ENCODE measurements at places on chromosomes 6 and 20.
A peak's percentile ranks its signal among the peaks of the same experiment; 100 is the strongest.

DNA sequence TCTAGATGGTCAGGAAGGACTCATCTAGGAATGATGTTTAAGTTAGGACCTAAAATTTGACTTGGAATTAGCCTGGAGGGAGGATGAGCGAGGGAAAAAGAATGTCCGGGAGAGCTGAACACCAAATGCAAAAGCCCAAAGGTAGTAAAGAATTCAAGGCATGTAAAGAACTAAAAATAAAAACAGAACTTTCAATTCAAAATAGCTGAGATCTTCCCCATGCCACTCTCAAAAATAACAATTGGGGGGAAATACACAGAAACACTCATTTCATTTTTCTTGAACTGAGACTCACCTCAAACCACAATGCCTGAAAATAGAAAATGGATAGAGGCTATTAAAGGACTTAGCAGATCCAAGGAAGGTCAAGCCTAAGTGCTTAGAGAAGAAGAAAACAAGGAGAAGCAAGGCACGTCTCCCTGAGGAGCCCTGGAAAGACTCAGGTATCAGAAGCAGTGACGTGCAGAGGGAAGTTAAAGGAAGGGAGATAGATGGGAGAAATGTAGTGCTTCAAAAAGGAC lies 10.4 kb downstream of the PXT1 start:
- DNase-seq: no peak

DNA sequence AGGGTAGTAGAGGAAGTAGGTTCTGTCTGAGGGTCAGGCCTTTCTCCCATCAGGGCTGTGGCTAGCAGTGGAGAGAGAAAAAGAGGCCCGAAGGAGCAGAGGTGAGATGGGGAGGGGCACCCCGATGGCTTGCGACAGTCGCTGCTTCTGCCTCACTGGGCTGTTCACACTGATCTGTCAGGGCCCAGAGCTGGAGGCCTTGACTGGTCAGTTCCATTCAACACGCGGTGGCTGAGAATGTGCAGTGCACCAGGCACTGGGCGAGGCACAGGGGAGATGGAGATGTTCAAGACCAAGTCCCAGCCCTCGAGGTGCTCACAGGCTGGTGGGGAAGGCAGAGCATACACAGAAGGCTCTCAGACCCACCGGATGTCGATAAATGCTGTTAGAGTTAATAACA lies 21.4 kb downstream of the SLC12A5 start:
- DNase-seq: no peak

- DNase-seq: peak; percentile 50
Measured at GRCh38 chr6:26249957-26250697, 114.9 kb upstream of the BTN3A2 start.

- DNase-seq: no peak
Measured at GRCh38 chr6:10598084-10598960, 77.2 kb downstream of the GCNT2 start.

- DNase-seq: no peak
Measured at GRCh38 chr6:35007016-35007415, 118.0 kb downstream of the ANKS1A start.

DNA sequence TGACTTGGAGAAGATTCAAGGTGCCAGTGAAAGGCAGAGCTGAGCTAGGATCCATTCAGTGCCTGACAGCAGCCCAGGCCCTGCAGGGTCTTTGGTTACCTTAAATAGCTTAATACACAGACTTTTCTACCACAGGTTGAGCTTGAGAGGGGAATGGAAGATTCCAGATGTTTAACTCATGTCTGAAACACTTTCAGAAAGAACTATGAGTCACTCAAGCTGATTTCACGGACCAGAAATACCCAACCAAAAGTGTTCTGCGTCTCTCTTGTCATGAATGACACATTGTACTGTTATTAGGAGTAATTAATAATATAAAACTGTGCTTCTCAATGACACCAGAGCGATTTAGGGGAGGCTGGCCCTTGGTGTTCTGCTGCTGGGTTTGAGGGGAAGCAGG lies 6.4 kb upstream of the PMEPA1 start:
- no peak for DNase-seq

GRCh38 chr20:46799781-46800408 lies 90.4 kb downstream of the SLC2A10 start:
- no peak for DNase-seq

DNA sequence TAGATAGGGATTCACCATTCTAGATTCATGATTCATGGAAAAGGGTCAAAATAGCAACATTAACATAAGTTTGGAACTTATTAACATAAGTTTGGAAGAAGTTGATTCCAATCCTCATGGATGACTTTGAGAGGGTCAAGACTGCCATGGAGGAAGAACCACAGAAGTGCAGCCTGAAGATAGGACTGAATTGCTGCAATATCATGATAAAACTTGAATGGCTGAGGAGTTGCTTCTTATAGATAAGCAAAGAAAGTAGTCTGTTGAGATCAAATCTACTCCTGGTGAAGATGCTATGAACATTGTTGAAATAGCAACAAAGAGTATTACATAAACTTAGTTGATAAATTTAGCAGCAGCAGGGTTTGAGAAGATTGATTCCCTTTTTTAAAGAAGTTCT lies 62.2 kb downstream of the GMDS start:
- DNase-seq: no peak

GRCh38 chr6:4371207-4371921 lies 236.0 kb upstream of the ECI2 start:
- no peak for DNase-seq

DNA sequence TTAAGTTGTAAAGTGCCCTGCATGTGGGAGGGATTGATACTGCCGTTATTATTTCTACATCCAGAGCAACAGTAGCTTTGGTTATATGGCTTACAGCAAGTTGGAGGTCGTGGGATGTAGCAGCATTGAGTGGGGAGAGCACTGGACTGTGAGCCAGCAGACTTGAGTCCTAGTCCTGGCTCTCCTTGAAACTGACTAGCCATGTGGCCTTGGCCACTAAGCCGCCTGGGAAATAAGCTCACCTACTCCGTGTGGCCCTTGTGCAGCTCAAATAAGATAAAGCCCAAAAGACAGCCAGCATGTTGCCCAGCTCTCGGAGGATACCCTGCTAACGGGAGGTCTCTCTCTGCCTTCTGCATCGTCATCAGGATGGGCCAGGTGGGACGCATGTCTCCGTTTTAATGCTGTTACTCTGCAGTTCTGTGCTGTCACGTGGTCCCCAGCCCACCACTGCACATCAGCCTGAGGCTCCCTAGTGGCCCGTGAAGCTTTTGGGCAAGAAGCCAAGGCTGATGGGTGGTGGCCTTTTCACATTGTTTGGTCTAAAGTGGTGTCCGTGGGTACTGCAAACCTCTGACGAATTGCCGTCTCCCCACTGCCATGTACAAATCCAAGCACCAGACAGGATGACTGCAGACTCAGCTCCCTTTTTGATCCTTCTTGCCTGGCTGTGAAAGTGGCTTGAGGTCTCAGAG lies 7.9 kb downstream of the EPB41L1 start:
- no peak for DNase-seq

- no peak for DNase-seq
Measured at GRCh38 chr20:40697541-40697940, 8.5 kb upstream of the MAFB start.

- DNase-seq: no peak
Measured at GRCh38 chr6:44269921-44270525, at the start of gene TMEM151B. TMEM151B (plus strand) TSS chr6:44270450; CDS start chr6:44270743, 293 bp downstream.

GRCh38 chr20:62462976-62463592 lies 12.7 kb downstream of the GATA5 start:
- no peak for DNase-seq

GRCh38 chr6:33271117-33271467 lies 584 bp downstream of the VPS52 start:
- DNase-seq: no peak

GRCh38 chr6:15330174-15330944 lies 84.5 kb downstream of the JARID2 start:
- DNase-seq: no peak

DNA sequence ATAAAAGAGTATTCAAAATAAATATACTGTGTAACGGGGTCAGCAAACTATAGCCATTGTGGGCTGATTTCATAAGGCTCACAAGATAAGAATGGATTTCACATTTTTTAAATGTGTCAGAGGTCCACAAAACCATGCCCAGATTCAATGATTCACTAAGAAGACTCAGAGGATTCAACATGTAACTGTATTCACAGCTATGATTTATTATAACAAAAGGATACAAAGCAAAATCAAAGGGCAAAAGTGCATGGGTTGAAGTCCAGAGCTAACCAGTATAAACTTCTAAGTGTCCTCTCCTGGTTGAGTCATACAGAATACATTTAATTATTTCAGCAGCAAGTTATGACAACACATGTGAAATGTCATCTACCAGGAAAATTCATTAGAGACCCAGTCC lies 49.2 kb downstream of the TBC1D32 start:
- no peak for DNase-seq

- DNase-seq: no peak
Measured at GRCh38 chr20:48382304-48382703, 445.5 kb downstream of the PREX1 start.

DNA sequence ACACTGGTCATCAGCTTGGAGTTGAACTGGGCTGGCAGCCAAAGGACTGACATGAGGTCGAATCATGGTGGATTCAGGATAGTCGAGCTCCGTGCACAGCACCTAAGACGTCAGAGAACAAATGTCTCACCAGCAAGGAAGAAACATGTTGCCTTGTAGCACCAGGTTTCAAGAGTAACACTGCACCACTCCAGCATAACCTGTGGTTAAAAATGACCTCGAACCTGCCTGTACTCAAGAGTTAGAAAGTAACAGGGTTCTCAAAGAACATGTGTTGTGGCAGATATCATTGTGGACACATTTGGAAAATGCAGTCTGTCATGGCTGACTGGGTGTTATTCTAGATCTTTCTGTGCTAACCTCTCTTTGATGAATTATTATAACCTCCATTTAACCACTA lies 511.6 kb downstream of the CDH26 start:
- no peak for DNase-seq

DNA sequence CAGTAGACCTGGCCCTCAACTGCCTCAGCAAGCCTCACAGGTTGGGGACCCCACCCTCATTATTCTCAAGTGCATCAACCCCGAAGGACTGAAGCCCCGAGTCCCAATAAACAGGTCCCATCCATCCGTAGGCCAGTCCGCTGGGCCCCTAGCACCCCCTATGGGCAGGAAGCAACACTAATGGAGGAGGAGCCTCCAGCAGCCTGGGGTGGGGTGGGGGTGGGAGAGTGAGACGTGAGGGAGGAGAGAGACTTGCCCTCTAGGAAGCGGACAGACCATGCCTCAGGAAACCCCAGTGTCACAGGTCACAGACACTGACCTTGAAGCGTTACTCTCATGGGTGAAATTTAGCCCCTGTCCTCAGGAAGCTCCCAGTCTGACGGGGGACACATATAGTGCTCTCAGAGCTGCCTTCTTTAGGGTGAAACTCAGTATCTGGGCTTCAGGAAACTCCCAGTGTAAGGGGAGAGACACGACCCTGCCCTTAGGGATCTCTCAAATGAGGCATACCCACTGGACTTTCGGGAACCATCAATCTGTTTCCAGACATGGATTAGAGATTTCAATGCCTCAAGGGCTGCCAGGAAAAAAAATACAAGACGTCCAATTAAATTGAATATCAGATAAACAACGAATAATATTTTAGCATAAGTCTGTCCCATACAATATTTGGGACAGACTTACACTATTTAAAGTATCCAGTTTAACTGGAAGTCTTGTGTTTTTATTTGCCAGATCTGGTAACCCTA lies 125.8 kb downstream of the MRPL14 start:
- DNase-seq: no peak

- no peak for DNase-seq
Measured at GRCh38 chr6:35733633-35734032, 3.2 kb upstream of the ARMC12 start.

All from progenitor cell of endocrine pancreas (in vitro differentiated cells).